T follicular helper cell (primary cell): ENCODE measurements at places on chromosomes 4 and X.

DNA sequence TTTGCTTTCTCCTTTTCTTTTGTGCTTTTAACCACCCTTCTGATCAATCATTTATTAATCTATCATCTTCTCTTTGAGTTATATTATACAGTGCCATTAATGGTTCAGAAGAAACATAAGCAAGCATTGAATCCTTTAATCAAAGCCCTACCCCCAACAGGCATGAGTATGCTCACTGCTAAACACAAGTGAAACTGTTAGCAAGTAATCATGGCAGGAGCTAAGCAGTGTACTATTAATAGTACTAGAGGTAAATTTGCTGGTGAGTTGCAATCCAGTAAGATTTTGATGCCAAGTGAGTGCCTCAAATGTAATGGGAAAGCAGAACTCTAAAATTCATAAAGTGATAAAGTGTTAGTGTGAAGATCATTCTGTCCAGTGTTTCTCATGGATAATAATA, 57.2 kb downstream of the FNIP2 start:
- no peak for DNase-seq

- no peak for DNase-seq
Observed at GRCh38 chrX:83509254-83509801, 1.2 kb downstream of the POU3F4 start.

- no peak for DNase-seq
Observed at GRCh38 chr4:157075811-157076577, at the start of gene GLRB. Gene GLRB (plus strand): TSS chr4:157076150. CDS start chr4:157078025, 1,875 bp downstream.

DNA sequence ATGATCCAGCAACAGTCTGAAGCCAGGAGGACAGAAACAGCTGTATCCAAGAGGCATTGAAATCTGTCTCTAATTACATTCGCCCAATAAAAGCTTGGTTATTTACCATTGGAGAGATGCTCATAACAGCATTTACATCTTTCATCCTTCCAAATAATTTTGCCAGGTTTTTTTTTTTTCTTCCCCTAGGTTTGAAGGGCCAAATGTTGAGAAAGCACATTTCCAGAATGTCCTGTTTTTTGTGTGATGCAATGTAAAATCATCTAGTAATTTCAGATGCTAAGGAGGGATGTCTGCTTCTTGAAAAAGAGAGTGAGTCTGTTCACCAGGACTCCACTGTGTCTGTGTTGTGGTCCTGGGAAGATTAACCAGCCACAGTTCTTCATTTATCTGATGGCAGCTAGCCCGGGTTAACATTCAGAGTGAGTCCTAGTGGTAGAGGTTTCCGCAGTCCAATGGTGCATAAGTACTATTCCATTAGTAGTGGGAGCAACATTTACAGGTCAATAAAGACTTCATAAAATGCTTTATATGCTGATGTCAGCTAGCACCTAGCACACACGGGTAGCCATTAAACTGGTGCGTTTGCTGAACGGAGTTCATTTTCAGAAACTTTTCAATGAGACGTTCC, 406.8 kb downstream of the STIM2 start:
- no peak for DNase-seq

GRCh38 chr4:174358829-174359228, 75.1 kb downstream of the CEP44 start:
- no peak for DNase-seq

- no peak for DNase-seq
Observed at GRCh38 chrX:136659174-136659573, 11.2 kb downstream of the CD40LG start.

DNA sequence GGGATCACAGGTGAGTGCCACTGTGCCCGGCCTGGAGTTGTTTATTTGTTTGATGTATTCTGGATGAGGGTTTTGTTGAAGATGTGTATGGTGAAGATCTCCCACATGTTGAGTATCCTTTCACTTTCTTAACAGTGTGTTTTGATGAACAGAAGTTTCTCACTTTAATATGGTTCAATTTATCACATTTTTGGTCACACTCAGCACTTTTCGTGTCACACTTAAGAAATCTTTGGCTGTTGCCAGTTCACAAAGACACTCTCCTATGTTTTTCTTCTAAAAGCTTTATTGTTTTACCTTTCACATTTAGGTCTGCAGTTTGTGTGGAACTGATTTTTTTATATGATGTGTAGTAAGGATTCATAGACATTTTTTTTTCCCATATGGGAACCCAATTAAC, 16.6 kb upstream of the ZNF185 start:
- DNase-seq, result no peak
